ENCODE measurements at places on chromosomes 3 and 15.
A peak's percentile ranks its signal among the peaks of the same experiment; 100 is the strongest.

- DNase-seq: no peak
Measured at GRCh38 chr15:74884428-74885223, 5.2 kb upstream of the MPI start.

DNA sequence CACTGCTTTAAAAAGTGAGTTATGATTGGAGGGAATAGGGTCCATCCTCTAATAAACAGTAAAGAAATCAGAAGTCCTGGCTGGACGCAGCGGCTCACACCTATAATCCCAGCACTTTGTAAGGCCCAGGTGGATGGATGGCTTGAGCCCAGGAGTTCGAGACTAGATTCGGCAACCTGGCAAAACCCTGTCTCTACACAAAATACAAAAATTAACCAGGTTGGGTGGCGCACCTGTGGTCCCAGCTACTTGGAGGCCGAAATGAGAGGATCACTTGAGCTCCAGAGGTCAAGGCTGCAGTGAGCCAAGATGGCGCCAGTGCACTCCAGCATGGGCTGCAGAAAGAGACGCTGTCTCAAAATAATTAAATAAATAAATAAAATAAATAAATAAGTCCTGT, 171.2 kb downstream of the POTEB3 start:
- no peak for DNase-seq

- DNase-seq: no peak
Measured at GRCh38 chr15:40040770-40041169, 1.8 kb upstream of the SRP14 start.

GRCh38 chr3:142596726-142597088, 514 bp downstream of the PLS1 start:
- DNase-seq: no peak

GRCh38 chr3:46829699-46830208, 33.5 kb downstream of the MYL3 start:
- peak; percentile 41 for DNase-seq

- DNase-seq: peak; percentile 21
Measured at GRCh38 chr3:49813497-49814174, at the start of gene UBA7. Gene UBA7, minus strand, starts transcription at chr3:49813953. Its CDS starts 166 bp downstream, at chr3:49813787.

- DNase-seq: no peak
Measured at GRCh38 chr3:178127221-178127620, 409.0 kb upstream of the KCNMB2 start.

- no peak for DNase-seq
Measured at GRCh38 chr15:41930221-41930866, 36.5 kb upstream of the SPTBN5 start.

DNA sequence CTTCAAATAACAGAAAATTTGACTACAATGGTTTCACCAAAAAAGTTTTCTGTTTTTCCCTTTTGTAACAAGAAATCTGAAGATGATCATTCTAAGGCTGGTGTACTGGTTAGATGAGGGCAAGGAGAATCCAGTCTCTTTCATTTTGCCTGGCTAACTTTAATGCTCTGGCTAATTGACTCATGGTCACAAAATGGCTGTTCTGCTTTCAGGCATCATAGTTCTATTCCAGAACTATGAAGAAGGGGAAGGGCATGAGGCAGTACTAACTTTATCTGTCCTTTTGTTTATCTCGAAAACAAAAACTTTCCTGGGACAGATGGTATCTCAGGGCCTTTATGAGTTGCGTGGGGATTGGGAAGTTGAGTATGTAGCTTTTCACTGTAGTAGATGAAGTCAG, 50.4 kb downstream of the SLC25A26 start:
- no peak for DNase-seq

DNA sequence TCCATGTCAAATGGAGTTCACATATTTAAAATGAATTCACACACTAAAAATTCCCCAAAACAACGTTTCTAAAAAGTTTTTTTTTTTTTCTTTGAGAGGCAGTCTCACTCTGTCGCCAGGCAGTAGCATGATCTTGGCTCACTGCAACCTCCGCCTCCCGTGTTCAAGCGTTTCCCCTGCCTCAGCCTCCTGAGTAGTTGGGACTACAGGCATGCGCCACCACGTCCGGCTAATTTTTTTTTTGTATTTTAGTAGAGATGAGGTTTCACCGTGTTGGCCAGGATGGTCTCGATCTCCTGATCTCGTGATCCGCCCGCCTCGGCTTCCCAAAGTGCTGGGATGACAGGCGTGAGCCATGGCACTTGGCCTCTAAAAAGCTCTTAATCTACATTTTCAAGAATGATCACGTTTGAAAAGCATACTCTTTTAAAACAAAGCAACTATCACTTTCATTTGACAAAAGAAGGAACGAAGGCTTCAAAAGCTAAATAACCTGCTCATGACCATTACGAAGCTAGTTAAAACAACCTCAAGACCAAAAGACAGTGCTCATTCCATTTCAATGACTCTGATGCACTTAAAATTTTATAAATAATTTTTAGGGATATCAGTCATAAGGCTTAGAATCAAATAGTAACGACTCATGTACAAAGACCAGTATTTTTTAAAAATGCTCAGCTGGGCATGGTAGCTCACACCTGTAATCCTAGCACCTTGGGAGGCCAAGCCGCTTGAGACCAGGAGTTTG, 5.5 kb downstream of the UBE3A start:
- DNase-seq: no peak

DNA sequence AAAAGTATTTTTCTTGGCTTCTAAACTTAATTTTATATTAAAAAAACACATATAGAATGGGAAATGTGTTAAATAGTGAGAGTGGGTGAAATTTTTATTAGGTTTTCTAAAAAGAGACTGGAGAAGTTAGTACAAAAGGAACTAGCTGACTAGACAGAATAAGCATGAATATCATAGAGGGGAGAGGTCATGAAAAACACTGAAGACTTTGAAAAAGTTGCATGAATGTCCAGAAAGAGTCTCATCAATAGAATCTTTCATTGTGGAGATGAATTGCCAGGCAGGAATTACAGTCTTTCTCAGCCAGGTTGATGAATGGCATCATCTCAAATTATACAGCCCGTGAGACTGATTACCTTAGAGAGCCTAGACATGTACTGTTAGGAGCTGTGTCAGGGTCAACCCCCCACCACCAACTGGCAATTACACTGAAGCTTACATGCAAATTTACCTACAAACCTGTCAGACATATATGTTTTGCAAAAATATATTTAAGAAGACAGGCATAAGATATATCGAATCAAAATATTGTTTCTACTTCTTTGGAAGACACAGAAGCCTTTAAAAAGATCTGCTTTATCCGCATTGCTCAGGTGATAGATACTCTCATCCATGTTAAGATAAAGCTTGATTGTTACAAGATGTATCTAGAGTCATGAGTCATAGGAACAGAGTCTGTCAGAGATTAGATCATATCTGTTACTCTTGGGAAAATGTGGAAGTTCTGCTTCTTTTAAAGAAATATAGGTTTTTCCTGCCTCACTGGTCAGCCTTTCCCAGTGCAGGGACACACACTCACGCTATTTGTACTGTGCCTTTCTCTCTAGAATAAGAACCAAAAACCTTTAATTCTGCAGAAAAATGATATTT, 34.8 kb upstream of the PFN2 start:
- no peak for DNase-seq

DNA sequence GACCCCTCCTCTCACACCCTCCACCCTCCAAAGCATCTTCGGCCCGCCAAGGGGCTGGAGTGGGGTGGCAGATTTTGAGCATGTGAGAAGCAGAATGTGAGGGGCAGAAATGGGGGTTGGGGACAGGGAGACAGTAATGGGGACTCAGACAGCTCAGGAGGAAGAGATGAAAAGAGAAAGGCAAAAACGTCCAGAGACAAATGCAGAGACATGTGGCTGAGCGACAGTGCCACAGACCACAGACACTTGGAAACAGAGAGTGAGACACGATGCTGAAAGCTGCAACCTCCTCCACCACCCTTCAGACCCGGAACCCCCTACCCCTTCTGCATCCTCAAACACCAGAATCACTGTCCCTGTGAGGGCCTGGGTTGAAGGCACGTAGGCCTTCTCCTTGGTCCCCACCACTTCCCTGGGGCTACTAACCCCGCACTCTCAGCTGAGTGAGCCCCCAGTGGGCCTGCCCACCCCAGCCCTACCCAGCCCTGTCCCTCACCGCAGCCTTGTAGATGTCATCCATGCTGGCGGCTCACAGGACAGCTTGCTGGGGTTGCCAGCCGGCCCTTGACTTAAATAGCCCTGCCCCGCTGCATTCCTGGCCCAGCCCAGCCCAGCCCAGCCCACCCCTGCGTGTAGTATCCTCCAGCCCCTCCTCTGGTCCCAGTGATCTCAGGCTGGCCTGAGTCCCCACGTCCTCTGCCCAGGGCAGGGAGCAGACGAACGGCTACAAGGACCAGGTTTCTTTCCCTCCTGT, at the start of gene TNNC1:
Gene TNNC1, minus strand, starts transcription at position 546 of the 754 bp plus-strand sequence. Its CDS starts 26 bp downstream, at position 520.
- no peak for DNase-seq

DNA sequence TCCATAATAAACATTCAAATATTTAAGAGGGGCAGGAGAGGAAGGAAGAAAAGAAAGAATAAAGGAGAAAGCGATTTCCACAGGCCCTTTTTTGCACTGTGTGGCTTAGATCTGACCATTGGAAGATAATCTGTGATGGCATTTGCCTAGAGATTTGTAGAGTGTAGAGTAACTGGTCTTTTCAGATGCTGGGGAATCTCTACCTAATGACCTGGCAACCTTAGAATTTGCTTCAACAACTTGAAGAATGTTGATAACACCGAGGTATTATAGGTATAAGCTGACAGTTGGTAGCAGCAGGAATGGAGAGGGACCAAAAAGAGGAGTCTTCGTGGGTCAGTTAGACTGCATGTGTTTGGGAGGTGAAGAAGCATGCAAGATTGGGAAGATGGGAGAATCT, 20.9 kb upstream of the AVEN start:
- no peak for DNase-seq

- no peak for DNase-seq
Measured at GRCh38 chr15:66165856-66166255, 87.7 kb downstream of the MEGF11 start.

- DNase-seq: no peak
Measured at GRCh38 chr3:126442094-126442855, 33.4 kb downstream of the ZXDC start.

GRCh38 chr3:151843275-151843674, 29.4 kb downstream of the AADAC start:
- DNase-seq: no peak

GRCh38 chr3:191216510-191216909, 17.5 kb downstream of the OSTN start:
- DNase-seq: no peak

DNA sequence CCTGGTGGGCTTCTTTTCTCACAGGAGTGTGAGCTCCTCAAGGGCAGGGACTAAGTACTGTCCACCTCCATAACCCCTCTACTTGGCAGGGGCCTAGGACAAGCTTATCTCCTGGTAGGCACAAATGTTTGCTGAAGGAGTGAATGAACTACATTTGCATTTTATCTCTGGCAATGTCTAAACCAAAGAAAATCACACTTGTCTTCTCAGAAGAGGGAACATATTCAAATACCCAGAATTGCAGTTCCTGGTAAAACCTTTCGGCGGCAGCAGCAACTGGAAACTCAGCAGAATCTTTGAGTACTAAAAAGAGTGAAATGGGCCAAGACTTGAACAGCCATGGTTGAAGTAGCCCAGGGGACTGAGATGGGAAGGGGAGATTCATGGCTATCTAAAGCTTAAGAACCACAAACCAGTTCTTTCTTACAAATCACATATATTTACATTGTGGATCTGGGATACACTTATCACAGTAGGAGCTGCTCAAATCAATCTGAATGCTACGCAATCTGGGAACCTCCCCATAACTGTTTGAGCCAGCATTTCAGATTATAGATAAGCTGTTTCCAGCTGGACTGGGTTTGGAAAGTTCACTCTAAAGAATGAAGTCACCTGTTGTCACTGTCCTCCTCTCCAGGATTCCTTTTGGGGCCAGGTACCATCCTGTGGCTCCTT, 18.7 kb upstream of the PTPN9 start:
- DNase-seq: no peak

- no peak for DNase-seq
Measured at GRCh38 chr15:68672781-68673205, 94.0 kb downstream of the CORO2B start.

GRCh38 chr3:47348411-47349154, 32.2 kb upstream of the PTPN23 start:
- DNase-seq: no peak

- no peak for DNase-seq
Measured at GRCh38 chr3:70916375-70917055, 604.1 kb upstream of the MDFIC2 start.

- no peak for DNase-seq
Measured at GRCh38 chr3:44355362-44356033, 16.9 kb downstream of the TCAIM start.

- DNase-seq: no peak
Measured at GRCh38 chr3:72022027-72022426, 237.1 kb upstream of the PROK2 start.

GRCh38 chr15:74036271-74037170, 42.0 kb downstream of the PML start:
- DNase-seq: no peak

DNA sequence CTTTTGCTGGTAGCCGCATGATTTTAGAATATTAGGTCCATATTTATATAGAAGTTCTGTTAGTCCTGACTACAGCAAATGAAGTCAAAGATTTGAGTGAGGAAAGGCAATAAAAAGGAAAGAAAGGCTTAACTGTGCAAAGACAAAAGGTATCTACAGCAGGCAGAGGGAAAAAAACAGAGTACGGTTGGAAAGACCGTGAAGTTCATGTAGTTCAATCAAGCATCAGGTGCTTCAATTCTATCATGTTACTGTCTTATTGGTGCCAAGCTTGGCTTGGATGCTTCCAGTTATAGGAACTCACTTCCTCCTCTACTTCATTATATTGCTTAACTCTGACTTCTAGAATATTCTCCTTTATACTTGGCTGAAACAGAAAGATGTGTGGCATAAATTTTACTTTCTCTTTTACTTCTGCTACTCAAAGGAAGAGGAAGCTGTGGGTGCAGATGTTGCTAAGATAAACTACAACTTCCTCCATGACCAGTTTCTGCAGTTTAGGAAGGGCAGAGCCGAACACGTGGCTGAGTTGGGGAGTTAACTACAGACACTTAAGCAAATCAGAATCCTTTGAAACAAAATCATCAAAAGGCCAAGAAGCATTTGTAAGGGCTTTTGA, 72.6 kb upstream of the ZBED2 start:
- DNase-seq: peak; percentile 52

- DNase-seq: no peak
Measured at GRCh38 chr3:131397889-131398288, 16.3 kb downstream of the NUDT16 start.

DNA sequence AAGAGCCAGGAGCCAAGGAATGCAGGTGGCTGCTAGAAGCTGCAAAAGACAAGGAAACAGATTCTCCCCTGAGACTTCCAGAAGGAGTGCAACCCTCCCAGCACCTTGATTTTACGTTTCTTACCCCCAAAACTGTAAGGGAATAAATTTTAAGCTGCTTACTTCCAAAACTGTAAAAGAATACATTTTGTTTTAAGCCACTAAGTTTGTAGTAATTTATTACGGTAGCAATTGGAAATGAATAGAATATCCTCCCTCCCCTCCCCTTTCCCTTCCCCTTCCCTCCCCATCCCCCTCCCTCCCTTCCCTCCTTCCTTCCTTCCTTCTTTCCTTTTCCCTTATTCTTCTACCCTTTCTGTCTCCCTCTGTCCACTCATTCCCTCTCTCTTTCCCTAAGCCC, 203.7 kb upstream of the CFAP20DC start:
- DNase-seq: no peak

GRCh38 chr3:64272271-64272670, 47.0 kb upstream of the PRICKLE2 start:
- DNase-seq: no peak

- peak; percentile 41 for DNase-seq
Measured at GRCh38 chr15:23877502-23878412, 190.7 kb upstream of the NDN start.

Data from stimulated activated CD4-positive, alpha-beta T cell treated with anti-CD3 and anti-CD28 coated beads, TNF-alpha, amount 100 ng/mL, for 24 hours (primary cell).